ENCODE measurements at places on chromosomes 13 and 19. TPM values are rescaled to one million over a fixed set of nuclear protein-coding genes. Genes with fewer than 3 reads are reported as not detected.

LGALS4 gene
- total RNA-seq, result 0.74 TPM

MAST1 gene
- total RNA-seq, result 1.4 TPM

CGB8 gene
- 2.6 TPM for total RNA-seq

KHSRP gene
- 187 TPM for total RNA-seq

PODNL1 gene
- total RNA-seq, result 0.62 TPM

CEACAM21 gene
- total RNA-seq, result not detected

APOE gene
- total RNA-seq, result 14.5 TPM

NXNL1 gene
- total RNA-seq, result not detected

CEACAM4 gene
- not detected for total RNA-seq

LGALS7 gene
- not detected for total RNA-seq

PRKACA gene
- 35.9 TPM for total RNA-seq

ELSPBP1 gene
- total RNA-seq, result not detected

BRME1 gene
- 1.6 TPM for total RNA-seq

Data from A549 treated with Mapracorat at 1 μM for 4 hours (cell line).